ENCODE measurements at places on chromosomes 1 and 21.

DNA sequence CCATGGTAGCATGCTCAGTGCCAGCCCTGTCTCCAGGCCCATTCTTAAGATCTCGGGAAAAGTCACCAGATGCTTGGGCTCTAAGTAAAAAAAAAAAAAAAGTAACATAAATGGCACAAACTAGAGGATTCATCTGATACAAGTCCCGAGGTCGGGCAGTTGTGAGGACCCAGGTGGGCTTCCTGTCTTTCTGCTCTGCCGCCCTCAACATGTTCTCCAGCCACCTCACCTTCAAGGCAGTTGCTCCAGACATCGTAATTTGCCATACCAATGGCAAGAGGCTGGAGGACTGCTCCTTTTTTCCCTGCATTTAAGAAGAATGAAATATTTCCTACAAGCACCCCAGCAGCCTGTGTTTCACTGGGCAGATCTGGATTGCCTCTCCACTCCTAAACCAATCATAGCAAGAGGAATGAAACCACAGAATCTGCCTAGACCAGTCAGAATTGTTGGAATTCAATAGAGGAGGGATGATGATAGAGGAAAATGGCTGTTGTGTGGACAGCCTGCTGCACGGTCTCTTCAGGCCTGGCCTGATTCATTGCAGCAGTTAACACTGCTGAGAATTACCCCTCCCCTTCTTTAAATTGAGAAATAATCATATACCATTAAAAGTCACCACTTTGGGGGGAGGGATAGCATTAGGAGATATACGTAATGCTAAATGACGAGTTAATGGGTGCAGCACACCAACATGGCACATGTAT is 5.4 kb downstream of the HMGN2 start:
- DNase-seq: no peak

DNA sequence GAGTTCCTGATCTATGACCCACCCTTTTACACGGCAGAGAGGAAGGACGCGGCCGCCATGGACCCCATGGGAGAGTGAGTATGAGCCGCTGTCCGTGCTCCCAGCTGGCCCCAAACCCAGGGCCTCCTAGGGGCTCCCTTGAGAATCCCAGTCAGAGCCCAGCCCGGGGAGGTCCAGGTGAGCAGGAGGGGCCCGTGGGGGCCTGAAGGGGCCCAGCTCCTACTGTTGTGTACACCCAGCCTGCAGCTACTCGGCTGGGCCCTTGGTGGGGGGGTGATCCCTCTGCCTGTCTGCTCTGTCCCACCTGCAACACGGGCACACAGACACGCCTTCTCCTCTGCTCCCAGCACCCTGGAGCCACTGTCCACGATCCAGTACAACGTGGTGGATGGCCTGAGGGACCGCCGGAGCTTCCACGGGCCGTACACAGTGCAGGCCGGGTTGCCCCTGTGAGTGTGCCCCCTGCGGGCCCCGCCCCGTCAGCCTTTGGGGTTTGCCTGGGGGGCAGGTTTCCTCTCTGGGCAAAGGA is 28.6 kb upstream of the LRRC3 start:
- DNase-seq: no peak

GRCh38 chr21:44925378-44925755 is 4.7 kb upstream of the ITGB2 start:
- no peak for DNase-seq

GRCh38 chr1:10651389-10651766 is 145.1 kb downstream of the CASZ1 start:
- no peak for DNase-seq

- DNase-seq: no peak
Measured at GRCh38 chr1:16718908-16719533, 21.3 kb upstream of the RNU1-4 start.

- DNase-seq: no peak
Measured at GRCh38 chr1:17287130-17287776, 20.7 kb upstream of the PADI4 start.

GRCh38 chr1:227673441-227673840 is 61.7 kb downstream of the JMJD4 start:
- DNase-seq: no peak

DNA sequence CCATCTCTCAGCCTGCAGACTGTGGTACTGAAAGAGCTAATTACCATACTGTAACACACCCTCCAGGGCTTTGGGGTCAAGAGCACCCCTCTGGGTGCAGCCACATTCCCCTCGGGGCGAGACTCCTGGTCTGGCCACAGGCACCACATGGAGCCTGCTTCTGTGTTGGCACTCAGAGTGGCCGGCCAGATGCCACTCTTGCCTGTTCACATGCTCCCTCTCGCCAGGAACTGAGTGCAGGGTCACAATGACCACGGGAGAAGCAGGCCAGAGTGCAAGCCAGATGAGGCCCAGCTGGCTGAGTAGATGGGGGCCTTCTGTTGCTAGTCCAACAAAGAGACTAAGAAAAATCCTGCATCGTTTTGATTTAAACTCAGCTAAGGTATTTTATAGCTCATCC is 864.0 kb downstream of the KCNT2 start:
- no peak for DNase-seq

DNA sequence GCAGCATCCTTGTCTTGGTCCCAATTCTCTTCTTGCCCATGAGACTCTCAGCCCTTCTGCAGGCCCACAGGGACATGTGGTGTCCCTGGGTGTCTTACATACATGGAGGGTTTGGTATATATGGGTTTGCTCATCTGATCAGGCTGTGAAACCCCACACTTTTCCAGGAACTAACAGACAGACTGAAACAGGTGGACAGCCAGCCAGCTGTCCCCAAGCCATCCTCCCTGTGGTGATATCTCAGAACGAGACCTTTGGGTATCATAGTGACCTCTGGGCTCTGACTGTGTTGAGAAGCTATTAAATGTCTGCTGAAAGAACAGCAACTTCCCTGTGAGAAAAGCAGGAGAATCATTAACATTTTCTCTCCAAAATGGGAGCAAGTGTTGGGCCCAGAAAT is 115.5 kb upstream of the PAXBP1 start:
- no peak for DNase-seq
